ENCODE measurements at places on chromosomes 3 and 15. TPM values are rescaled to one million over a fixed set of nuclear protein-coding genes. Genes with fewer than 3 reads are reported as not detected.

STXBP5L gene
- polyA plus RNA-seq: not detected

BCL2A1 gene
- polyA plus RNA-seq: 0.21 TPM

CCR9 gene
- not detected for polyA plus RNA-seq

PTPN23 gene
- 3.2 TPM for polyA plus RNA-seq

CNTN3 gene
- polyA plus RNA-seq: not detected

DPH6 gene
- polyA plus RNA-seq: 7.2 TPM

FBLN2 gene
- polyA plus RNA-seq: 0.04 TPM

TMC3 gene
- not detected for polyA plus RNA-seq

NR2F2 gene
- 4.7 TPM for polyA plus RNA-seq

CD47 gene
- polyA plus RNA-seq: 2.5 TPM

SLMAP gene
- polyA plus RNA-seq: 24.0 TPM

C3orf52 gene
- 1.1 TPM for polyA plus RNA-seq

TLE3 gene
- polyA plus RNA-seq: 10.8 TPM

SEMA7A gene
- 11.3 TPM for polyA plus RNA-seq

FBXW12 gene
- not detected for polyA plus RNA-seq

MNS1 gene
- polyA plus RNA-seq: 0.14 TPM

CHRFAM7A gene
- polyA plus RNA-seq: 2.7 TPM

CASR gene
- polyA plus RNA-seq: not detected

TRH gene
- polyA plus RNA-seq: not detected

MYRIP gene
- 0.84 TPM for polyA plus RNA-seq

Data from HepG2 (cell line).